ENCODE measurements at places on chromosomes 11 and 22. TPM values are rescaled to one million over a fixed set of nuclear protein-coding genes. Genes with fewer than 3 reads are reported as not detected.

The NECTIN1 gene
- 69.5 TPM for total RNA-seq

The GGT1 gene
- total RNA-seq: 38.8 TPM

The GAB4 gene
- 0.16 TPM for total RNA-seq

The HEPHL1 gene
- total RNA-seq: 0.13 TPM

The GRIK4 gene
- total RNA-seq: 2.9 TPM

The DRD2 gene
- 0.20 TPM for total RNA-seq

The FOLR2 gene
- not detected for total RNA-seq

DNA sequence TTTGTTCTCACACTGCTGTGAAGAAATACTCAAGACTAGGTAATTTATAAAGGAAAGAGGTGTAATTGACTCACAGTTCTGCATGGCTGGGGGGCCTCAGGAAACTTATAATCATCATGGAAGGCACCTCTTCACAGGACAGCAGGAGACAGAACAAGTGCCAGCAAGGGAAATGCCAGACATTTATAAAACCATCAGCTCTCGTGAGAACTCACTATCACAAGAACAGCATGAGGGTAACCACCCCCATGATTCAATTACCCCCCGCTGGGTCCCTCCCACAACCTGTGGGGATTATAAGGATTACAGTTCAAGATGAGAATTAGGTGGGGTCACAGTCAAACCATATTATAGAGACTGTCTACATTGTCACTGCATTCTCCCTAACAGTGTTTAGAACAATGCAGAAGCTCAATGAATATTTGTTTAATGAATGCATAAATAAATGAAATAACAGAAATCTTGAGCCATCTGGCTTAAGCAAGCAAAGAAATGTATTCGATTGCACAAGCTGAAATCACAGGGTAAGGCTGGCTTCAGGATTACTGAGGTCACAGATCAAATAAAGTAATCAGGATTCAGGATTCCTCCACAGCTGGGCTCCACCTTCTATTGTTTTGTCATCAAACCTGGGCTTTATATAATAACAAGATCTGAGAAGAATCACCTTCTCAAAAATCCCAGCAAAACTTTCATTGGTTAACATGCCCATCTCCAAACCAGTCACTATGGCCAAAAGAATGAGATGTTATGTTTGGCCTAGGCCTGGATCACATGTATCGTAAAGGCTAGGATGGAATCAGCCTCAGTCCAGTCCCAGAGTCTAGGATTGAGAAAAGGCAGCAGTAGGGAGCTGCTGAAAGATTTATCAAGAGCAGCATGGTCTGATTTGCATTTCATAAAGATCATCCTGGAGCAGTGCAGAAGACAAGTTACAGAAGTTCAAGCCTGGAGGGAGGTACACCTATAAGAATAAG is 137.8 kb upstream of the UBASH3B start:
- no peak for DNase-seq

DNA sequence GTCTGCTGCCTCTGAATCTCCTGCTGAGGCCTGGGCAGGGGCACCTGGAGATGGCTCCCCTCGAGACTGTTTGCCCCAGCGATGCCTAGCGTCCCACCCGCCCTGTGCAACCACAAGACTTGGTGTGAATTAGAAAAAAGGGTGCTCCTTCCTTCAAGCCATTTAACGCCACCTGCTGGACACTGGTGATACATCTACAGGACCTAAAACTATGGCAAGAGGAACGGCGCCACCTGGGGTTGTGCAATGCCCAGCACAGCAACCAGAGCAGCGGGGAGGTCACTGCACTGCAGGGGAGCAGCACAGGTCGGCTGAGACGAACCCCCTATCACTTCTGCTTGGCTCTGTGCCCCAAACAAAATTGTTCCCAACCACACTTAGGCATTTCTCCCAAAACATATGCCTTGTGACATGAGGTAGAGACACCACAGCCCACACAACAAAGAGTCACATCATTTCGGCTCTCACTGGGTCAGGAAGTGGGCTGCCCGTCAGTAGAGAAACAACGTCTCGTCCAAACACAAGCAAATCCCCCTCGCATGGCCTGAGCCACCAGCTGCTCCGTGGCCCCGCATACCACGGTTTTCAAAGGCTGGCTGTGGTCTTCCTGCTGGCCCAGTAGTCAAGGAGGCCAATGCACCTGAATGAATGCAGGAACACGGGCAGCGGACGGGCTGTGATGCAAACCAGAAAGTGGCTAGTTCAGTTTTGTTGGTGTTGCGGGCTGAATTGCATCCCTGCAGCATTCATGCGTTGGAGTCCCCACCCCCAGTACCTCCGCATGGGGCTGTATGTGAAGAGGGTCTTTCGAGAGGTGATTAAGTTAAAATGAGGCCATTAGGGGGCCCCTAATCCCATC is 171.9 kb downstream of the SHANK2 start:
- peak; percentile 90 for DNase-seq

DNA sequence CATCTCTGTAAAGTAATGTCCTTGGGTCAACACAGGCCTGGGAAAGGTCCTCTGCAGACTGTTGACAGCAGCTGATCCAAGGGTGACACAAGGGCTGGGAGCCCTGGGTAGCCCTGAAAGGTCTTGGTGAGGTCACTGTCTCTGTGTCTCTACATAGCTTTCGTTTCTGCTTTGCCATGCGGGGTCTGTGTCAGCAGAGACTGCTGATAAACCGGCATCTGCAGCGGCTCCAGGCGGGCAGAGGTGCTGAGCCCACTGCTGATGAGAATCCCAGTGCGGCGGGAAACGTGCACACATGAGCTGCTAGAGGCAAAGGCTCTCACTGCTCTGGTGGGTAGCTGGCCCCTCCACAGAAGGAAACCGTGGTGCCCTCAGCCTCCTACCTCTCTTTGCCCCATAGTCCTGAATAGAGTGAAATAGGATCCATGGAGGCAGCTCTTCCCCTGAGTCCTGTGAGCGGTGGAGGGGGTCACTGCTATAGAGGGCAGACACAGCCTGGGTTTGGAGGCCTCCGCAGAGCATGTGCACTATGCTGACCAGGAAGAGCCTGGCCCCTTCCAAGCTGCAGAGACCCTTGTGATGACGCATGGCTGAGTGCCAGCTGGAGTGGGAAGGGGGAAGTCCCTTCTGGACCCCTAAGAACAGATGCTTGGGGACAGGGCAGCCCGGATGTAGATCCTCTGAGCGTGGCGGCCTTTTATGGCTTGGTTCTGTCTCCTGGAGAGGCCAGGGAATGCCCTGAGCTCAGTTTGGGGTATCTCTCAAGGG is 17.8 kb upstream of the ST3GAL4 start:
- DNase-seq: no peak

GRCh38 chr22:35379146-35379993 is 1.5 kb upstream of the HMOX1 start:
- DNase-seq: no peak

- no peak for DNase-seq
These were observed 18.3 kb downstream of the FAR1 start for GRCh38 chr11:13686776-13687175.

DNA sequence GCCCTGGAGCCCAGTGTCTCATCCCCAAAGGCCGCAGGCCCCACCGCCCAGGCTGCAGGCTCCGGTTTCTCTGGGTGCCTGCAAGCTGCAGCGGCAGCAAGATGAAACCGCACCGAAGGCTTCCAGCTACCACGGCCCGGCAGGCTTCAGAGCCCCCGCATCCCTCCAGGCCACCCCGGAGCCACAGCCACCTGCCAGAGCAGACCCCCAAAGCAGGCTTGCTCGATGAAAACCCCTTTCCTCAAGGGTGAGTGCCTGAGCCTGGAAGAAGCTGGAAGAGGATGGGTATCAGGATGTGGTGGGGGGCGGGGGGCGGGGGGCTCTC is 24.5 kb upstream of the GNB1L start:
- peak; percentile 10 for DNase-seq

GRCh38 chr22:17984114-17984513 is 40.2 kb downstream of the MICAL3 start:
- DNase-seq: no peak

- no peak for DNase-seq
These were observed 8.4 kb downstream of the LRRC4C start for GRCh38 chr11:41451011-41451410.

DNA sequence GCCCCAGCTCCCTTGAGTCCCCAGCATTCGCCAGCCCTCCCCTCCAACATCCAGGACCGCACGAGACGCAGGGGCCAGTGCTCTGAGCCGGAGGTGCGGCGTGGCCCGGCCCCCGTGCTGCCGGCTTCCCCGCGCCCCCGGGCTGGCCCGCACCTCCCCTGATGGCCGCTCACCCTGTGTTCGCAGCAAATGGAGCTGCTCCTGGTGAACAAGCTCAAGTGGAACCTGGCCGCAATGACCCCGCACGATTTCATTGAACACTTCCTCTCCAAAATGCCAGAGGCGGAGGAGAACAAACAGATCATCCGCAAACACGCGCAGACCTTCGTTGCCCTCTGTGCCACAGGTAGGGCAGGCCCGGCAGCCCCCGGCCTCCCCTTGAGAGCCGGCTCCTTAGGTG is 2.7 kb downstream of the CCND1 start:
- DNase-seq: no peak

- DNase-seq: no peak
These were observed 292.6 kb downstream of the SWAP70 start for GRCh38 chr11:9956483-9956882.

DNA sequence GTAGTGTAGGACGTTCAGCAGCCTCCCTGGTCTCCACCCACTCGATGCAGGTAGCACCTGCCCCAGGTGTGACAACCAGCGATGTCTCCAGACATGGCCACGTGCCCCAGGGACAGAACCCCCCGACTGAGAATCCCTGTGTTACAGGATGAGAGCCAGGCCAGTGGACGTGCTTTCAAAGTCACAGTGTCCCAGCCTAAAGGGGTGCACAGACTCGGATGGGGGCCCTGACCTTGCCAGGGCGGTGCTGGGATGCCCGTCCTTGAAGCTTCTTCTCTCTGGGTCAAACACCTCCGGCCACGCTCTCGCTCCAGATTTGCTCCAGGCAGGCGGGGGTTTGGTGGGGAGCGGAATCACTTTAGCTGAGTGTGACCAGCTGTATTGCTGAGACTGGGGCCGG is 23.3 kb upstream of the GAL start:
- DNase-seq: no peak

DNA sequence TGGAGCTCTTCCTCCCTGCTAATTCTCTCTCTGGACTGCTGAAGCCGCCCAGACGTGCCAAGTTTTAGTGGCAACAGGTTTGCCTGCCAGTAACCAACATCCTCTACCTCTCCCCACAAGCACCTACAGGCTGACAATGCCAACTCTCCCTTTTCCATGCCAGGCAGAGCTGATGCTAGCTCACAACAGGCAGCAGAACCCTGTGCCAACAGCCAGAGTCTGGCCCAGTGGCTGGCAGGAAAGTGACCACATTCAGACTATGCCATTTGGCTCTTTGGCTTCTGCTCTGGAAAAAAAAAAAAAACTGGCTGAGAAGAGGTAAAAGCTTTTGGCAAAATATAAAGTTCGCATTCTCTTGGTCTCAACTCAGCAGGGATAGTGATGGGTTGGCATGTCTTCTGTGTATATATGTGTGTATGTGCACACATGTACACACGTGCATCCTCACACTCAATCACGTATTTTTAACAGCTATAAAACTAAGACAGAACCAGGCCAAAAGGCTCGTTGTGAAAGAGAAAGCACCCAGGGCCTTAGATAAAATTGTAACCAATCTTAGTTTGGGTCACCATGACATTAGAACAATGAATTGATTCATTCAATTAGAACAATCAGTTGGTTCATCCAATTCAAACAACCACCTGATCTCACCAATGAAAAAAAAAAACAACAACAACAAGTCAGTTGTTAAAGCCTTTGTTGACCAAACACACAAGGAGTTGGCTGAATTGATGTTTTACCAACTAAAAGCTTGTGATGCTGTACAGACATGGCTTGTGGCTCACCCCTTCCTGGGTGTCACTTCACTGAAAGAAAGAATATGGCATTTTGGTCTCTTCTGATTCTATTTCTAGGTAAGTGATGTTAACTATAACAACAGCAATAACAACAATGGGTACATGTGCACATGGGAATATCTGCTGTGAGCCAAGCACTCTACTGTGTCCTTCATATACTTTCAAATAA is 48.6 kb downstream of the TRIM29 start:
- DNase-seq: no peak

DNA sequence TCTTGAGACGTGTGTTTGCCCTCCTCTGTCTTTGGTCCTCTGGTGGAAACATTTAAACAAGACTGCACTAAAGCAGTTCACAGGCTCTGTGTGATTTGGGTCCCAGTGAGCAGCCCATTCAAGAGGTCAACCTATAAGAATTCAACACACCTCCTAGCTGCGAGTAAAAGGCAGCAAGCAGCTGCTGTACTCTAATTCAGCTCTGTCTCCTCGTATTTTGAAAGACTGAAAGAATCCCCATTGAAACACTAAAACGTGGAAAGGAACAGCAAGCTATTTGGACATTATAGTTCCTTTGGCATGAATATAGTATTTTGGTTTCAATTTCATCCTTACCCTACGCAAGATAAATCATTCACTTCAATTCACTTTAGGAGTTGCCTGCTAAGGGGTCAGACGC is 1046.7 kb downstream of the DLG2 start:
- DNase-seq: no peak

DNA sequence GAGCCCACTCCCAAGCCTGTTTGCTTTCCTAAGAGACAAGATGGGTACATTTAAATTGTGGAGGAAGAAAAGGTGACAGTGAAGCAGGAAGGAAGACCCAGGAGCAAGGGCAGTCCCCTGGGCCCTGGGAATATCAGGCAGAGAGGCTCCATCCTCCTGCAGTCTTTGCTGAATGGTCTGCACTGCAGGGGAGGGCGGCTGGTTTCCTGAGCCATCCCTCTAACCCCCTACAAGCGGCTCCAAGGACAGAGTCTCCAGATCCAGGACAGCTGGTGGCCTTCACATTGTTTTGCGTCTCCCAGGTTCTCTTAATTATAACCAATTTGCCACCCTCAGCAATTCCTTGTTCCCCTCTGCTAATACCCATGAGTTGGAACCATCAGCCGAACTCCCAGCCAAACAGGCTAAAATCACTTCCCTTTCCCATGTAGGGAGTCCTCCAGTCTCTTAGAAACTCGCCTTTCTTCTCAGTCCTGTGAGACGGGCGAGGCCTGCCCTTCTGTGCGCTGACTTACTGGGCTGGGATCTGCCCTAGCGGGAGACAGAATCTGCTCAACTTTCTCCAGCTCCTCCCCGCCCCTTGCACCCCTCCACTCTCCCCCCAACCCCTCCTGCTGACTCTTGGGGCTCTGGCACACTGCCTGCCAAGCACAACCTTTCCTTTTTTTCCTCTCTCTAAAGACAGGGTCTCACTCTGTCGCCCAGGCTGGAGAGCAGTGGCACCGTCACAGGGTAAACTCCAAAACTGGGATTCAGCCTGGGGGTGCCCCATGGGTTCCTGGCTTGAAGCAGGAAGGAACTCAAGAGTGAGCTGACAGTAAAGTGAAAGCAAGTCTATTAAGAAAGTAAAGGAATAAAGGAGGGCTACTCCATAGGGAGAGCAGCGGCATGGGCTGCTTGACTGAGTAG is 53.4 kb upstream of the EMID1 start:
- DNase-seq: peak; percentile 56

DNA sequence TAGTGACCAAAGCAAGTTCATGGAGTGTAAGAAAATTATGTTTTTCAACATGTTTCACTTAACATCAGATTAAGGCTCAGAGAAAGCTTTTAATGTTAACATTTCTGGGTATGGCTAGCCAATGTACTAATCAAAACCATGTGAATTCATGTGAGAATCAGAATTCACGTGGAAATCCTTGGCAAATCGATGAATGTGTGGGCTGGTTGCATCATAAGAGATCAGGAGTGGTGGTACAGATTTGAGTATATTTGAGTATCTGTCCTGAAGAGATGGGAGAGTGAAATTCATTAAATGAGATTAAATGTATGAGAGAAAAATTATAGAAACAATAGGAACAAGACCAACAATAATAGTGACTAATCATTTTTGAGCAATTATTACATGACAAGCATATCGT is 638.6 kb upstream of the ANO5 start:
- DNase-seq: no peak

Data from WTC11 (cell line).